ENCODE measurements at places on chromosomes 5 and 9.

- DNase-seq = no peak
These were observed 37.8 kb downstream of the MOCS2 start for GRCh38 chr5:53071738-53072137.

GRCh38 chr9:84953797-84954705, 284.5 kb downstream of the NTRK2 start:
- DNase-seq = peak; percentile 47

- no peak for DNase-seq
These were observed at the start of gene ADAMTS19 for GRCh38 chr5:129459777-129460671. TSS of gene ADAMTS19 (plus strand) at chr5:129460298. CDS start at chr5:129460392, 94 bp downstream.

DNA sequence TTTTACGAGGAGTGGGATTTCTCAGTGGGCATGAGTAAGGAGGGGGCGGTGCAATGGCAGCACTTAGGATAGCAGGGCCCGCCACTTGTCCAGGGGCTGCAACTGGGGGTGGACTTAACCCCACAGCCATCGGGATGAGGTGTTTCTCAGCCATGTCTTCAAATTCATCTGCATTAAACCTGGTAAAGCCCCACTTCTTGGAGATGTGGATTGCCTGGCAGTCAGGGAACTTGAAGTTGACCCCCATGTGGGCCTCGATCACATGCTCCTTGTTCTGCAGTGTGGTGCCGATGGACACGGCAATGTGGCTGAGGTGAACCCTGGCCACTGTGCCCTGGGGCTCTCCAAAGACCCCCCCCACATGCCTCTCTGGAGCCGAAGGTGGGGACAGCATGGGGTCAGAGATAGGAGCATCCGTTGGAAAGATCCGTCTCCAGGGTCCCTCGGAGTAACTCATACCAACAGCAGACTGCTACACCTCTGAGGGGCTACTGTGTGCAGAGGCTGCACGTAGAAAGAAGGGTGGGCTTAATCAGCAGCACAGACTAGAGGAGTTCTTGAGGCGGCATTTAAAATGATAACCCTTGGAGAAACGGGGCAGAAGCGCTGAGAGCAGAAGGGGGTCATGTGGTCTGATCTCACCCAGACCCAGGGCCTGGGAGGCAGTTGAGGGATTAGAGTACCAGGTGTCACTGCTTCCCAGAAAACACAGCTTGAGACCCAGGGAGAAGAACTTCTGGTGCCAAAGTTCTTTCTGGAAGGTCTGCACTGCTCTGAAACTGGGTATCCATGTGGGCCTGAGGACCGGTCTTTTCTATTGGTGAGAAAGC, 141.4 kb downstream of the MTX3 start:
- DNase-seq = no peak

DNA sequence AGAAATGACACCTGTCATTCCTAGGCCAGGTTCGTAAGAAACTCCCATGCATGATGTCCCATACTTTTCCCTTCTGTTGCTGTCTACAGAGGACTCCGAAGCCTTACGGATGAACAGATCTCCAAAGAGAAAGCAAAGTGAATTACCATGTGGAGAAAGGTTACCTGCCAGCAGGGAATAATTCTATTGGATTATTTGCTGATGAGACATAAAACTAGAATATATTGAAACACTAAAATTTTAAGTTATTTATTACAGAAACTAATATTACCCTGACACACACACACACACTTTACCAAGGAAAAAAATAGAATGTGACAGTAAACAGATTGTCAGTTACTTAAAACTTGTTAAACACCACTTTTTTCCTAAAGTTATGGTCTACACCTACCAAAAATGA, 452.7 kb upstream of the DAB2 start:
- no peak for DNase-seq

GRCh38 chr5:142095651-142096330, 12.8 kb upstream of the NDFIP1 start:
- peak; percentile 57 for DNase-seq

- no peak for DNase-seq
These were observed 43.6 kb upstream of the TNFSF15 start for GRCh38 chr9:114849450-114849849.

- no peak for DNase-seq
These were observed 42.3 kb upstream of the MAP1B start for GRCh38 chr5:72064801-72065570.

- DNase-seq = no peak
These were observed 9.9 kb downstream of the TMEM232 start for GRCh38 chr5:110716247-110717245.

DNA sequence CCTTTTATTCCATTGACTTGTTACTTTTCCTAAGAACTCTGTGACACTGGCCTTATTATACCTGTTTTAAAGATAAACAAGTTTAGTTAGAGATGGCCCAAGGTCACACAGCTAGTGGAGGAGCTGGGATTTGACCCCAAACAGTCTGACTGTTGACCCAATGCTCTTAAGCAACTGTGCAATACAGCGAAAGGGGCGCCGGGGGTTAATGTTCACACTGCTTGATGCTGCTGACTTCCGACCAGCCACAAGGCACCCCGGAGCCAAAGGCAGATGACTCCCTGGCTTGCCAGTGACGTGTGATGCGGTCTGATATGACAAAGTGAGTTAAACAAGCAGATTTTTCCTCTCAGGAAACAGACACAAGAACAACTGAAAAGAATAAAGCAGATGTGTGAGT, 23.9 kb downstream of the PIK3R1 start:
- peak; percentile 32 for DNase-seq

DNA sequence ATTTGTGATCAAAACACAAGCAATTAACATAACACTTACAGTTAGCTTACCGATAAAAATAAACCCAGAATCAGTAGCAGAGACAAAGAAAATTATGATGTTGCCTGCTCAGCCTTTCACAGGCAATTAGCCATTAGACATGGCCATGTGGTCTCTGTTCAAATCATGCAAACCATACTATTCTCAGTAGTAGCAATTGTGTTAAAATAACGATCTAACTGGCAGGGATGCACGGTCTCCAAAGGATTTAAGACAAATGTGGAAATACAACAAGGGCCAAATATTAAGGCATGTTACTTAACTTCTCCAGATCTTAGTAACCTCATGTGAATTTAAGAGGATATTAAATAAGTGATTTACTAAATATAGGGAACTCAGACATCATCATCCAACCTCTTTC, 59.5 kb downstream of the PTBP3 start:
- no peak for DNase-seq

- no peak for DNase-seq
These were observed 42.8 kb downstream of the NRG2 start for GRCh38 chr5:140000332-140000731.

DNA sequence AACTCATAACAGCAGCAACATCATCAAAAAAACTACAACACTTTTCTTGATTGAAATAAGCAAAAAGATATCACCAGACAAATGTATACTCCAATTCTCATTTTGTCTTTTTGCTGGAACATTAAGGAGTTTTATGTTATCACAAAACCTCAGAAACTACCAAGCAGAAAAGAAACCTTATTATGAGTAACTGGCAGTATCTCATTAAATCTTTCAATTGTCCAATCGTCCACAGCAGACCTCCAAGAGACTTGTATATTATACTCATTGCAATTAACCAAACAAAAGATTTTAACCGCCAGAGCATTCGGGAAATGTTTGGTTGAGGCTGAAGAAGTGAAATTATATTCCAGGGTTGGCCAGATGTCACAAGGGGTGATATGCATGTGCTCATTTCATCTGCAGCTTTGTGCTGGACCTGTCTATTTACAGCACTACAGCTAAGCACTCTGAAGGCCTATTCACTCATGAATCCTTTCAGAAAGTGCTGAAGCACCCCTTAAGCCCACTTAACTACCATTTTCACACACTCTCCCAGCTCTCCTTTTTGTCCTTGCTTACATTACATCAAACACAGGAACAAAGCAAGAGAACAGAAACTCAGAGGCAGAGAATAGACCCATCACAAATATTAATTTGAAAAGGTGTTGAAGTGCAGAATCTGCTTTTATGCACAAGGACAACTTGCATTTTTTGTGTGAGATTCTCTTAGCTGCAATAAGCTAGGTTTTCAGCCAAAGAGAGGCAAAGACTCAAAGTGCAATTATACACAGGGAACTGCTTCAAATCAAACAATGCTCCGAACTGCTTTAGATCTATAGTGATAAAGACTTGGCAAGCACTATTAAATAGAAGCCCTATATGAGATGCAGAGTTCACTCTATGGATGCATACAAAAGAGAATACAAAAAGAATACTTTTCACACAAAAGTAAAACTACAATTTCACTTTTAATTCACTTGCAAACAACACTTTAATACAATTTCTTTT, 150.4 kb upstream of the POU5F2 start:
- DNase-seq = no peak

GRCh38 chr9:70618784-70619183, 204.3 kb upstream of the KLF9 start:
- DNase-seq = no peak

- DNase-seq = no peak
These were observed 210.9 kb downstream of the AOPEP start for GRCh38 chr9:94937214-94937903.

- DNase-seq = no peak
These were observed 56.7 kb downstream of the TTLL11 start for GRCh38 chr9:122036408-122036807.

DNA sequence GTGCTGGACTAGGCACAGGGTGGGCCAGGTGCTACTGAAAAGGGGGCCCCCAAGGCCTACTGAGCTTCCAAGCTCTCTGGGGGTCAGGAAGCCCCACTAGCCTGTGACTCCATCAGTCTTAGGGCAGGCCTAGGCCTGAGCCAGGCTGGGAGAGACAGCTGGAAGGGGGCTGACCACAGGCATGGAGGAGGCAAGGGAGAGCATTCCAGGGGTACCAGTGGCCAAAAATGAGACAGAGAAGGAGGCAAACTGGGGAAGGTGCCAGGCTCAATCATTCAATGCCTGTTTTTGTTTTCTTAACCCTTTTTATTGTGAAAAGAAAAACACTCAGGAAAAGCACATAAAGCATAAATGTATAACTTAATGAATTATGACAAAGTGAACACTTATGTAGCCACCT, 26.2 kb upstream of the TCF7 start:
- no peak for DNase-seq

DNA sequence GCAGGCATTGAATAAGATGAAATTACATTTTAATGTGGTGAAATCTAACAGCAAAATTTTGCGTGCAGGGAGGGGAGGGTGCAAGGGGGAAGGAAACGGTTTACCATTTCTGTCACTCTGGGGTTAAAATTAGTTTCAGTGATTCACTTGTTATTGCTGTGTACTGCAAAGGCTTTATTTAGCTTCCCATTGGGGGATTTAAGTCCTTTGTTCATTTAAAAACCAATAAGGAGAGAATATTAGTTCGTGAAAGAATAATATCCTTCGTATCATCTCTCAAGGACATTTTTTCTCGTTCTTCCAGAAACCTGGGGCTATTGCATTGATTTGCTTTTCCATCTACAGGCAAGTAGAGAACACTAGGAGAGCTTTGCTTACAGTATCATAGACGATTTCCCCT, 667.8 kb upstream of the RGMB start:
- DNase-seq = no peak

DNA sequence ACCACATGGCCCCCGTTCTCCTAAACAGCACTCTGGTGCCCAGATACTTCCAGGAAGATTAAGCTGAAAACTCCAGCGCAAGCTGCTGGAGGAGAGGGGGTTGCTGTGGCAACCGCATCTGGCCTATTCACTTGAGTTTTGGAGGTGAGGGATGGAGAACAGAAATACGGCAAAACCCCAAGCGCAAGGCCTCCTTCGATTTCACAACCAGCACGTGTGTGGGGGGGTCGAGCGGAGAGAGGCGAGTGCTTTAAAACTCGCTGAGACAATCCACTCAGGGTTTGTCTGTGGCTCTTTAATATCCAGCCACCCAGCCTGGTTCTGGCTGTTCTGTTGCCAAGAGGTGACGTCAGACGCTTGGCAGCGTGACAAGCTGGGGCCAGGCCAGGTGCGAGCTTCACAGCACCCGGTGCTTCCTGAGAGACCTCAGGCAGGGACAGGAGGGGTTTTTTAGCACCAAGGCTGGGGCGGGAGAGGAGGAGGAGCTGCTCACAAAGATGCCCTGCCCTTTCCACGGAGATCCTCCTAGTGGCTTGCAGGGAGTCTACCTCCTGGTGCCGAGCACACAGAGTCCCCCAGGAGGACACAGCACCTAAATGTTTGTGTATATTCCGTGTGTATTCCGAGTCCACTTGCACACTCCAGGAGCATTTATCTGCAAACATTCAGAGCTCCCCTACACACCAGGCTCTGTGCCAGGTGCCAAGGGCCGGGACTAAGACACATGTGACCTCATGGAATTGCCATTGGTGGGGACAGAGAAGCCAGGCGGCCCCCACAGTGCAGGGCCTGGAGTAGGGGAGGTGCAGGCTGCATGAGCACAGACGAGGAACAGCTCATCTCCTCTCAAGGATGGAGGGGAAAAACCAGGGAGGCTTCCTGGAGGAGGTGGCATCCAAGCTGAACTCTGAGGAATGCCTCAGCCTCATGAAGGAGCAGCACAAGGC, 194.6 kb downstream of the OLFM1 start:
- no peak for DNase-seq

DNA sequence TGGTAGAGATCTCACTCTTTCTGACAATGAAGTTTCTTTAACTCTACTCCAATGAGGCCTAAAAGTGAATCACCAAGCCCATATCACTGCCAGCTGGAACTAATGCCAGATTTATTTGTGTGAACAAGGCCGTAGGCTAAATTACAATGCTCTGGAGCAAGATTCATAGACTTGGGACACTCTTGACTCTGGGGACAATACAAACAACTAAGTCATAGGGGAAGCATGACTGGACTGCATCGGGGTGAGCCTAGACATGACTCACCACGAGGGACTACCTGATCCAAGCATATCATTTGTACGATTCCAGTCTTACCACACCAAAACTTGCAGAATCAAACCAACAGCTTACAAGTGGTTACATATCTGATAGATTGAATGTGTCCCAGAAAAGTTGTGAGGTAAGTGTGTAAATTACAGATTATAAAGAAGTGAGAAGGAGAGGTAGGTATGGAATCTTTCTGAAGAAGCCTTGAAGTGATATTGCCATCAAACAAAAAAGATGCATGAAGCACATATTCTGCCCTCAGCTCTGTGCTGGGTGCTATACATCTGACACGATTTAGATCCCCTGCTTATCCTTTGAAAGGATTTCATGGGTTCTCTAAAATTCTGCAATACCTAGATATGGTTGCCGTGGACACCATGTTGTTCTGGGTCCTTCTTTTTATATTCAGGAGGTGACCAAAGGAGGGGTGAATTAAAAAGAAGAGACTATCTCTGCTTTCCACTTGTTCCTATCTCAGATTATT, 199.3 kb upstream of the PDE4D start:
- no peak for DNase-seq

GRCh38 chr9:80233906-80234305, 662.1 kb downstream of the TLE4 start:
- no peak for DNase-seq

DNA sequence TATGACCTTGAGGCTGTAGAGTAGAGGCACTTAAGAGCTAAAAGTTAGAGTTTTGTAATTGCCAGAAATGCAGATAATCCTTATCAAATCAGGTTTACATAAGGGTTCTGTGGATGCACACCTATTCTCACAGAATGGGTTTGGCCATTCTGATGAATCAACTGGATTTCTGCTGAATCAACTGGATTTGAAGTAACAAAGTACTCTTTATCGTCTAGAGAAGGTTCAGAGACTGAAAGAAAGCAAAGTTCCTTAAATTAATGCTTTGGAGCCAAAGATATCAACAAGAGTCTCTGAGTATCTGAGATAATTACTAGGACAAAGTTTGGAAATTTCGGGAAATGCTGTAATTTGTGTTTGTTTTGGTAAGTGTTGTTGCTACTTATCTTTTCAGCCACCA, 669.6 kb upstream of the ZNF608 start:
- DNase-seq = no peak

GRCh38 chr5:150294551-150295071, 5.0 kb upstream of the CAMK2A start:
- DNase-seq = no peak

Data from activated CD8-positive, alpha-beta memory T cell treated with anti-CD3 and anti-CD28 coated beads for 48 hours (primary cell).